ENCODE measurements at places on chromosomes 11 and 22.

- no peak for DNase-seq
These were observed 183.8 kb upstream of the NTM start for GRCh38 chr11:131186629-131187101.

- peak; percentile 4 for DNase-seq
These were observed 22.0 kb downstream of the TBRG1 start for GRCh38 chr11:124644426-124645280.

- no peak for DNase-seq
These were observed 53.0 kb downstream of the MACROD1 start for GRCh38 chr11:64112771-64113461.

DNA sequence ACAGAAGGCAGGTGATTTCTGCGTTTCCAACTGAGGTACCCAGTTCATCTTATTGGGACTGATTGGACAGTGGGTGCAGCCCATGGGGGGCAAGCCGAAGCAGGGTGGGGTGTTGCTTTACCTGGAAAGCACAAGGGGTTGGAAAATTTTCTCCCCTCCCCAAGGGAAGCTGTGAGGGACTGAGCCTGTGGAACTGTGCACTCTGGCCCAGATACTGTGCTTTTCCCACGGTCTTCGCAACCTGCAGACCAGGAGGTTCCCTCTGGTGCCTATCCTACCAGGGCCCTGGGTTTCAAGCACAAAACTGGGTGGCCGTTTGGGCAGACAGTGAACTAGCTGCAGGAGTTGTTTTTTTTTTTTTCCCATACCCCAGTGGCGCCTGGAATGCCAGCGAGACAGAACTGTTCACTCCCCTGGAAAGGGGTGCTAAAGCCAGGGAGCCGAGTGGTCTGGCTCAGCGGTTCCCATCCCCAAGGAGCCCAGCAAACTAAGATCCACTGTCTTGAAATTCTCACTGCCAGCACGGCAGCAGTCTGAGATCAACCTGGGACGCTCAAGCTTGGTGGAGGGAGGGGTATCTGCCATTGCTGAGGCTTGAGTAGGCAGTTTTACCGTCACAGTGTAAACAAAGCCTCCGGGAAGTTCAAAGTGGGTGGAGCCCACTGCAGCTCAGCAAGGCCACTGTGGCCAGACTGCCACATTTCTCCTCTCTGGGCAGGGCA, 97.2 kb downstream of the JRKL start:
- DNase-seq = no peak

- DNase-seq = no peak
These were observed 12.2 kb downstream of the MED19 start for GRCh38 chr11:57699813-57700212.

- DNase-seq = no peak
These were observed 209.7 kb downstream of the C11orf91 start for GRCh38 chr11:33490842-33491370.

DNA sequence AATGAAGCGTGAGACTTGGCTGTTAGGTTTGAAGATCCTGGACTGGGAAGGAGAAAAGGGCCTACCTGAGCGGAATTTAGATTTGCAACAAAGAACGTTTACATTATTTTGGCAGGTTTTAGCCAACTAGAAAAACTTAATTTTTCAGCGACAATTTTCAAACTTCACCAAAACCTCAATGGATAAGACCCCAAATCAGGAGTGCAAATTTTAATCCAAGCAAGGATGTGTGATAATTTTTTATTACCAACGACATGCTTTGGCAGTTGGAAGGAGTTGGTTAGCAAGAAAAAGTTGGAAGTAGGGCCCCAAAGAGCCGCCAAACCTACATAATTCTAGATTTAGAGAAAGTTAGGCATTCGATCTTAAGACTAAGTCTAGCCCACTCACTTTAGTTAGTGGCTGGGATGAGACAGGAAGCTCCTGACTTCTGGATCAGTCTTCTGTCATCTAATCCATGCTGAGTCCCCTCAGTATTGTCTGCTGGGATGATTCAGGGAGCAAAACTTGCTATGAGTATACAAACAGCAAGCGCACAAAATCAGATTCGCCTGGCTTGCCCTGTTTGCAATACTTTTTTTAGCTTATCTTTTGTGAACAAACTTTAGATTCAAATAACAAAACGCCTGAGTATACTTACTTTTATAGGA, 787 bp upstream of the RDX start:
- DNase-seq = no peak

GRCh38 chr22:48098921-48099245, 1336.4 kb downstream of the TBC1D22A start:
- no peak for DNase-seq

DNA sequence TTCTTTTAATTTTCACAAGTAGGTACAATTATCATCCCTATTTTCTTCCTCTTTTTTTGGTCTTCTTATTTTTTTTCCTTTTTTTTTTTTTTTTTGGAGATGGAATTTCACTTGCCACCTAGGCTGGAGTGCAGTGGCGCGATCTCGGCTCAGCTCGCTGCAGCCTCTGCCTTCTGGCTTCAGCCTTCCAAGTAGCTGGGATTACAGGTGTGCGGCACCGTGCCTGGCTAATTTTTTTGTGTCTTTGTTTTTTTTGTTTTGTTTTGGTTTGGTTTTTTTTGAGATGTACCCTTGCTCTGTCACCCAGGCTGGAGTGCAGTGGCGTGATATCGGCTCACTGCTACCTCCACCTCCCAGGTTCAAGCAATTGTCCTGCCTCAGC, 16.7 kb downstream of the TOB2 start:
- DNase-seq = no peak

GRCh38 chr11:61392981-61393595, 701 bp downstream of the TMEM216 start:
- DNase-seq = no peak

- DNase-seq = no peak
These were observed 340.5 kb downstream of the TENM4 start for GRCh38 chr11:79100093-79100910.

GRCh38 chr22:24426851-24427499, 424 bp upstream of the ADORA2A start:
- DNase-seq = no peak

GRCh38 chr11:73393011-73393380, 16.8 kb downstream of the RELT start:
- no peak for DNase-seq

DNA sequence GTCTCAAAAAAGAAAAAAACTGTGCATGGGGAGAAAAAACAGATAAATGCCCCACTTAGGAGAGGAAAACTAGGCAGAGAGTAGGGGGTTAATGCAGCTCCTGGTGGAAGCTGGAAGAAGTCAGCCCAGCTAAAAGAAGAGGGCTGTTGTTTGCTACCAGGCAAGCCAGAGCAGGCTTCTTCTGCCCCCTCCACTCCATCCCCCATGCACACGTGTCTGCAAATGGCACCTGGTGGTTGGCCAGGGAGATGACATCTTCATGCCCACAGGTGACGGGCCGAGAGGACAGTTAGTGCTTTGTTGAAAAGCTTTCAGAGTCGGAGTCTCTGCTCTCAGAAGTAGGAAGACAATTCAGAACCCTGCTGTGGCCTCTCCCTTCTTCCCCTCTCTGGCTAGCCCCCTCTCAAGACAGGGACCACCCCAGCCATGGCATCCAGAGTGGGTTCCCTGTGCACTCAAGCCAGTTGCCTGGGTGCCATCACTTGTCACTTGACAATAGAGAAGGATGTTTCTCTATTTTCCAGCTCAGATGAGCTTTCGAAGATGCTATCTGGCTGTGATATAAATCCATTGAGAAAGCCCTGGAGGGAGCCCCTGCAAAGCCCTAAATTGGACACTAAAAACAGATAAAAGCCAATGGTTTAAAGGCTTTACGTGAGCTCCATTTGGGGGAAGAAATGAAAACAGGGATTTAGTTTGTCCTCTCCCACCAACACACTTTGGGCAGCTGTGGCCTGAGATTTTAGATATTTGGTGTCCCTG, 142.0 kb downstream of the TRIM29 start:
- DNase-seq = no peak

DNA sequence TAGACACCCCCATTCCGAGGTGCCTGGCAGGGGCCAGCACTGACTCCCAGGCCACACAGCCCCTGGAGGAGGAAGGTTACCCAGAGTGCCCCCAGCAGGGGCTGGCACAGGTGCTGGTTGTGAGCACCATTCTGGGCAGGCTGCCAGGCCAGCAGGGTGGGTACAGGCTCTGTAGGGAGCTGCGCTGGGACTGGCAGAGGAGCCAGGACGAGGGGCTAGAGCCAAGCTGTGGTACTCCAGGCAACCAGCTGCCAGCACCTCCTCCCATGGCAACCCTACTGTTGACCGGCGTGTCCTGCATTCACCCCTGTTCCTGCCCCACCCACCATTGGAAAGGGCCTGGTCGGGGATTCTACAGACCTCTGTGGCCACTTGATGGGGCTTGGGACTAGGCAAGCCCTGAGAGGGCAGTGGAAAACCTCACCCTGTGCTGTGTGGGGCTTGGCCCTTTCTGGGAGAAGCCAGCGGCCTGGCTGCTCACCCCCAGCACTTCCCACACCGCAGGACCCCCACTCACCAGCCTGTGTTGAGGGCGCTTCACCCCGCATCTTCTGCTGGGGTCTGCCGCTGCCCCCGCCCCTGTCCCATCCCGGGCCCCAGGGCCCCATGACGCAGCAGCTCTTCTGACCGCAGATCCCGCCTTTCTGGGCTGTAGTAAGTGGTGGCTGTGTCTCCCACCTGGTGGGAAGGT, 1.9 kb downstream of the CLDN5 start:
- DNase-seq = no peak

DNA sequence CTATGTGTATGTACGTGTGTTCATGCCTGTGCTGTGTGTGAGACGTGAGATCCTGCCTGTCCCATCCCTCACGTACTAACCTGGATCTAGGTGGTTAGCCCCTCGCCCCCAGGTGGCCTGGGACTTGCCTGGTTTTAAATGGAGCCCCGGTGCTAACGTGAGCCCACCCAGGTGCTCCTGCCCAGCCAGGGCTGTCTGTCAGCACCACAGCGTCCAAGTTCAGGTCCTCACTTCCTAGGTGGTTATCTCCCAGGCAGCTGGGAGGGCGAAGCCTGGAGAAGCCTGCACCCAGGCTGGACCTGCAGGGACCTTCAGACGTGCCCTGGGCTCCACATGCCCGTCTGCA, 86.0 kb downstream of the KCNQ1 start:
- DNase-seq = no peak

DNA sequence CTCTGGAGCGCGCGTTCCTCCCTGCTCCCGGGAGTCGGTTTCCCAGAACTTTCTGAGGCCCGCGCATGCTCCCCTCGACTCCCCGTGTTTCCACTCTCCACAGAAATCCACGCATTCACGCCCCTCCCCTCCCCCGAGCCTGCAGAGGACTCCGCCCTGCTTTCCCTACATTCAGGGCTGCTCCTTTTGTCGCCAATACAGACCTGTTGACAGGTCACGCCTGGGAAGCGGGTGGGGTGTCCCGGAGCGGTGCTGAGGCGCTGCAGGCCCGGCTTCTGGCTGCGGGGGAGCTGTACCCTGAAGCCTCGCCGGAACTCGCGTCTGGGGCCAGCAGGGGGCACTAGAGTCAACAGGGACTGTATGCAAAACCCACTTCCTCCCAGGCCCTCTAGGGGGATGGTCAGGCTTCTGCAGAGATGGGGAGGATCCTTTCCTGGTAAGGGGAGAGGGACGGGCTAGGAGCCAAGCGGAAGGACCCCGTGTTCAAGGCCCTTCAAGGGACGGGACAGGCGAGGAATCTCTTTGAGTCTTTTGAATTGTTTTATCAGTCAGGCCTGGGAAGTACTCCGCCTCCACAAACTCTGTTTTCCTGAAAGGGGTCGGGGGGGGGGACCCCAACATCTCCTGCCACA, at the start of gene PRAME:
Gene PRAME, minus strand, starts transcription at position 294 of the 632 bp plus-strand sequence. CDS start 2,433 bp downstream, outside the sequence.
- DNase-seq = peak; percentile 57

DNA sequence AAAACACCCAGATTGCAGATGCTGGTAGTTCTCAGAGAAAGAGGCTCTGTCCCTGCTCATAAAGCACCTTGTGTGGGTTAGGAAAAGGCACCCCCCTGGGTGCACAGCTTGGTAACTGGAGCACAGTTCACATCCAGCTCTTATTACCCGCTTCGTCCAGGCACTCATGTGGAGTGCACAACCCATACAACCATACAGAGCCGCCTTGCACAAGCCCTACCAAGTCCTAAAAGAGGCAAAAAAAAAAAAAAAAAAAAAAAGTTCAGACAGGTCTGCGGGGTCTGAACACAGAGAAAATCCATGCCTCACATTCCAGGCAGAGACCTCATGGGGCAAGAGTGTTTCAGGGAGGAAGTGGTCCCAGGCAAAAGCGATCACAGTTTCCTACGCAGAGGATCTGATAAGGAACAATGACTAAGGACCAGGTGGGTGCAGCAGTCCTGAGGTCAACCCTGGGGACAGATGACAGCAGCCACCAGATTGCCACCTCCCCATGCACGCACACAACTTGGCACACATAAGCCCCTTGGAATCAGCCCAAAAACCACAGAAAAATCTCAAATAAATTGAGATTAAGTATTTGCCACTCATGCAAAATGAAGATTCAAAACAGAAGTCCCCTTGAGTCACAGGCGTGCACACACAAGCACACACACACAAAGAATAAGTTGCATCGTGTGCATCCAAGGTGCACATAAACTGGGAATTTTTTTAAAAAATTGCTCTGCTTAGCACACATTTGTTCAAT, 12.3 kb downstream of the MB start:
- DNase-seq = no peak

DNA sequence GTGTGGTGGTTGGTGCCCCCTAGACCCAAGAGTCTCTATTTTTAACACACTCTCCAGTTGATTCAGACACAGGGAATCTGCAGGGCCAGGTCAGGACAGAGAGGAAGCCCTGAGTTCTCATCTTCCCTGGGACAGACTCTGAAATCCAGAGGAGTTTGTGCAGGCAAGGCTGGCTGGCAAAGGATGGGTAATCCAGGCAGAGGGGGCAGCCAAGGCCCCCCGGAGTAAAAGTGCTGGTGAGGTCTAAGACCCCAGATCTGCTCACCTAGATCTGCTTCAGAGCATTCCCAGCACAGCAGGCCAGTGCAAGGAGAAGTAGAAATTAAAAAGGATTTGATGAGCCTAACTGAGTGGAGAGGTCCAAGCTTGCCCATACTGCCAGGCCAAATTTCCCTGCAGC, 40.6 kb upstream of the MN1 start:
- DNase-seq = no peak

DNA sequence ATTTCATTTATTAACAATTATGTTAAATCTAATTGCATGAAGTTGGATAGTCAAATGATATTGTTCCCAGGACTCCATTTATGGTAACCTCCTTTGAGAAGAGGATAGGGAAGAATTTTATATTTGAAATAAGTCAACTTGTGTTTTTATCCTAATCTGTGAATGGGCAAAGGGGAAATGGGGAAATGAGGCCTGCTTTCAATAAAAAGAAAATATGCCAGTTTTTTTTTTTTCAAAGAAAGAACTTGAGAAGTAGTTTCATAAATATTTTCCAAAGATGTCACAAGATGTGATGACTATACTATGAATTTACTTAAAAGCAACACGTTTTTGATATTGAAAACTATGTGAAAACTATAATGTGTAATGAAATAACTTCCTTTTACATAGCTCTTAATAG, 201.8 kb downstream of the TMEM135 start:
- no peak for DNase-seq

DNA sequence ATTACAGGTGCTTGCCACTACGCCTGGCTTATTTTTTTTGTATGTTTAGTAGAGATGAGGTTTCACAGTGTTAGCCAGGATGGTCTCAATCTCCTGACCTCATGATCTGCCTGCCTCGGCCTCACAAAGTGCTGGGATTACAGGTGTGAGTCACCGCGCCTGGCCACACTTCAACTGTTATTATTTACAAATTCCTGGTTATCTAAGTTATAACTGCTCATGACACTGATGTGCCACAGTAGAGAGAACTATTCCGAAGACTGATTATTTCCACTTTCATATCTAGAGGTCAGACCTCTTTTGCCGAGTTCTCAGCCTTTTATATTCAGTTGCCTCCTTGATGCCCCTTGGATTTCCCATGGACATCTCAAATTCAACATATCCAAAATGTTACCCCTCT, 3.9 kb upstream of the NUP160 start:
- no peak for DNase-seq
